CD4-positive, alpha-beta memory T cell (primary cell): ENCODE measurements at places on chromosomes 13 and 19.

DNA sequence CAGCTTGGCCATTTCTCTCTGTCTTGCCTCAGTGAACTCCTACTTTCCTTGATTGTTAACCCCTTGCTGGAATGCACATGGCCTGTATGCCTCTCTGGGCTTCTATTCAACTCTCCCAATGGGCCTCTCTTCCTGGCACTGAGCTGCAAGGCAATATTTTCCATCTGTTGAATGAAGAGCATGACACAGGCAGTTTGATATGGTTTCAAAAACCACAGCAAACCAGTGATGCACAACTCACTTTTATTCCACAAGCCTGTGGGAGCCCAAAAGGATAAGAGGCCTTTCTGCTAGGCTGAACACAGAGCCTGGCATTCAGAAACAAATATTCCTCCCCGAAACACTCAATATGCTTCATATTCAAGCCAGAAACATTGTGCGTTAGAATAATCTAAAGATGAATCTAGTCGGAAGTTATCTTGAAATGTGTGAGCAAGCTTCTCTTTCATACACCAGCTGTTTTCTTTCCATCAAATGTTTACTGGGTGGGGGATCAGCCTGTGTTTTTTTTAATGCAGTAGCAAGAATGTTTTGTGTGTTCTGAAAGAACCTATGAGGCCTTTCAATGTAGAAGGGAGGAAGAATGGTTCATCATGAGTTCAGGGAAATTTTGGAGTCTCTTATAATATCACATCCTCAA lies 443.1 kb upstream of the SPRY2 start:
- no peak for DNase-seq

GRCh38 chr13:40878321-40878720 lies 88.9 kb downstream of the SLC25A15 start:
- no peak for DNase-seq

- no peak for DNase-seq
Observed at GRCh38 chr19:51497666-51498065, 3.9 kb downstream of the SIGLEC12 start.

- DNase-seq, result no peak
Observed at GRCh38 chr13:88456151-88456550, 785.0 kb downstream of the SLITRK5 start.

- DNase-seq, result no peak
Observed at GRCh38 chr13:113211774-113212173, 2.4 kb downstream of the CUL4A start.

GRCh38 chr19:13961826-13962698 lies 9.8 kb downstream of the DCAF15 start:
- DNase-seq, result no peak

GRCh38 chr19:18264971-18265540 lies 9.2 kb downstream of the IQCN start:
- no peak for DNase-seq

GRCh38 chr13:71621174-71622124 lies 245.6 kb downstream of the DACH1 start:
- DNase-seq, result no peak

DNA sequence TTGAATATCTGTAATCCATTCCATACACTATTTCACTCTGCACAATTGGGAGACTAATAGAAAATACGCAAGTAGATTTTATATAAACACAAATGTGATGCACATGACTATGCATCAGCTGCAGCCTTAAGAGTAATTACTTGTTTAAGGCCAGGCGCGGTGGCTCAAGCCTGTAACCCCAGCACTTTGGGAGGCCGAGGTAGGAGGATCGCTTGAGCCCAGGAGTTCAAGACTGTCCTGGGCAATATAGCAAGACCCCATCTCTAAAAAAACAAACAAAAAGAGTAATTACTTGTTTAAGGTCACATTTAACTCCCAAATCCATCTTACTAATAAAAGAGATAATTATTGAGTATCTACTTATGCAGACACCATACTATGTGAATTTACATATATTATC lies 18.0 kb downstream of the IPO5 start:
- DNase-seq, result no peak

- DNase-seq, result no peak
Observed at GRCh38 chr19:6543866-6544347, 13.1 kb downstream of the TNFSF9 start.

DNA sequence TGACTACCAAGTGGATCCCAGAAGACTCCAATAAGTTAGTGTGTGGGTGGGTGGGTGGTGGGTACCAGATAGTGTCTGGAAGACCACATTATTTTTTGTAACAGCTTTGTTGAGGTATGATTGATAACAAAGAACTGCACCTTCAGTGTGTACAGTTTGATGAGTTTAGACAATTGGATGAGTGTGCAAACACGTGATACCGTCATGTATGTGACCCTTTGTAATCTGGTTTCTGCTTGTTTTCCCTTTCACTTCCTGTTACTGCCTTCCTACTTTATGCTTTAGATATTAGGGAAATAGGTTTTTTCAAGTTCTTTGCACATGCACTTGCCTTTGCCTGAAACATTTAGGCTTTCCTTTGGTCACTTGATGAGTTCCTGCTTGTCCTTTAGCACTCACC lies 8.5 kb downstream of the RPL21 start:
- DNase-seq, result no peak

GRCh38 chr19:10603084-10603872 lies 16.2 kb upstream of the AP1M2 start:
- DNase-seq, result peak; percentile 83

GRCh38 chr19:38699027-38699346 lies 45.3 kb downstream of the CAPN12 start:
- DNase-seq, result no peak

DNA sequence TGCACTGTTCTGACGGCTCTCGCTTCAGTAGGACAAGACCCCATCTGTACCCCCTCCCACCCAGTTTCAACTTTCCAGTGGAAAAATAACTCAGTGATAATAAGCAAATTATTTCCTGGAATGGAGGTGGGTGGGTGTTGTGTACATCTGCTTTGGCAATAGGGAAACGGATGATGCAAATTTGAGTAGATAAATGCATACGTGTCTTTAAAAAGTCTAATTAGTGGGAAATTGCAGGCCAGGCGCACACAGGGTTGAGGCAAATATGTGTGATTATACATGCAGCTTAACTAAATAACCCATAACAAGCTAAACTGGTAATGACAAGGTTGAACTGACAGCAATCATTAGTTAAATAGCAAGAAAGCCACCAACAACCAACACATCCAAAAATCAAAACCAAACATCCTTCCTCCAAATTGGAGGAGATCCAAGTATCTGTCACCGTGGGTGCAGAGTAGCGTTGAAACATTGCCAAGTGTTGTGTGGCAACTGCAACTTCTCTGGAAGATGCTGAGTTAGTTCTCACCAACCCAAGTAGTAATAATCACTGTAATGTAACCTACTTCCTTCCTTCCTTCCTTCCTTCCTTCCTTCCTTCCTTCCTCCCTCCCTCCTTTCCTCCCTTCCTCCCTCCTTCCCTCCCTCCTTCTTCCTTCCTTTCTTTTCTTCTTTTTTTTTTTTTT lies 54.6 kb downstream of the TRPM4 start:
- peak; percentile 8 for DNase-seq

DNA sequence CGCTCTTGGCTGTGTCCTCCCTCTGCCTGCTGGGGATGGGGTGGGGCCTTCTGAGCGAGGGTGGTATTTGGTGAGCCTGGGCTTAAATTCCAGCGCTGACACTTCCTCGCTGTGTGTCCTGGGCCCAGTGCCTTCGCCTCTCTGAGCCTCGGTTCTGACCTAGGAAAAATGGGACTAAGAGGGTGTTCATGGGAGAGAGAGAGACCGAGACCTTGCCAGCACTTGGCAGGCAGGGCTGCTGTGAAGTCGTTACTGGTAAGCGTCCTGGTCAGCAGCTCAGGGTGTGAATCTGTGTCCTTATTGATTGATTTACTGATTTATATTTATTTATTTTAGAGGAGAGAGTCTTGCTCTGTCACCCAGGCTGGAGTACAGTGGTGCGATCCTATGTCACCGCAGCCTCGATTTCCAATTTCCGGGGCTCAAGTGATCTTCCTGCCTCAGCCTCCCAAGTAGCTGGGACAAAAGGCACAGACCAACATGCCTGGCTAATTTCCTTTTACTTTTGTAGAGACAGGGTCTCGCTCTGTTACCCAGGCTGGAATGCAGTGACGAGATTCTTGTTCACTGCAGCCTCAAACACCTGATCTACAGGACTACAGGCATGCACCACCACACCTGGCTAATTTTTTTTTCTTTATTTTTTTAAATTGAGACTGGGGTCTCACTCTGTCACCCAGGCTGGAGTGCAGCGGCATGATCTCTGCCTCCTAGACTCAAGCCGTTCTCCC lies 2.4 kb downstream of the PKN1 start:
- no peak for DNase-seq

- no peak for DNase-seq
Observed at GRCh38 chr13:57763689-57764088, 132.1 kb downstream of the PCDH17 start.

GRCh38 chr19:7904074-7905020 lies 670 bp downstream of the MAP2K7 start:
- peak; percentile 93 for DNase-seq

DNA sequence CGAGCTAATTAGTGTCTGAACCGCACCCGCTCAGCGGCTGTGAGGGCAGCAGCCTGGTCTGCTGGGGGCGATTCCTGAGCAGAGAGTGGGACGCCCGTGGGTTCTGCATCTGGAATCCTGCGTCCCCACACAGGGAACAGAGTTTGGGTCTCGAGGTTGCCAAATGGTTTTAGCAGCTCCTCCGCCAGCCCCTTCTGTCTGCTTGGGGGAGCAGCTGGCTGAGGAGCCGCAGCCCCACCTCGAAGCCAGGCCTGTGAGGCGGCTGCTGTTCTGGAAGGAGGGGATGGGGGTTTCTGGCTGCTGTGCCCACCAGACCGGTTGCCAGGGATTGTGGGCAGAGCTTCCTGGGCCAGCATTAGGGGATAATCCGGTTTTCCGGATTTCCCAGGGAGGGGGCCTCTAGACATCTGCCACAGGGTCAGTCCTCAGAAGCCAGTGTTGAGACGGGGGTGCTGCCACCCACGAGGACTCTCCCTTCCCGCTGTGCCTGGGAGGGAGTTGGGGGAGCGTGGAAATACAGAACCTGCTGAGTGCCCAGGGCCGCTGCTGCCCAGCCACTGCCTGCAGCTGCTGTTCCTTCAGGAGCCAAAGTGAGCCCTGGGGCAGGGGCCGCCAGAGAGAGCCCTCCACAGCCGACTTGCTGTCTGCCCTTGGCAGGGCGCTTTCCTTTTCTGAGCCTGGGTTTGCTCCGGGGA lies 2.0 kb downstream of the CDC34 start:
- DNase-seq, result no peak

- no peak for DNase-seq
Observed at GRCh38 chr13:34179481-34179880, 361.5 kb downstream of the RFC3 start.

GRCh38 chr13:113112893-113113845 lies 7.6 kb downstream of the F7 start:
- no peak for DNase-seq

- no peak for DNase-seq
Observed at GRCh38 chr13:113059891-113060290, 45.7 kb upstream of the F7 start.
